ENCODE measurements at places on chromosomes 5 and 9.

GRCh38 chr5:171272996-171273970 lies 35.8 kb upstream of the TLX3 start:
- DNase-seq: no peak

DNA sequence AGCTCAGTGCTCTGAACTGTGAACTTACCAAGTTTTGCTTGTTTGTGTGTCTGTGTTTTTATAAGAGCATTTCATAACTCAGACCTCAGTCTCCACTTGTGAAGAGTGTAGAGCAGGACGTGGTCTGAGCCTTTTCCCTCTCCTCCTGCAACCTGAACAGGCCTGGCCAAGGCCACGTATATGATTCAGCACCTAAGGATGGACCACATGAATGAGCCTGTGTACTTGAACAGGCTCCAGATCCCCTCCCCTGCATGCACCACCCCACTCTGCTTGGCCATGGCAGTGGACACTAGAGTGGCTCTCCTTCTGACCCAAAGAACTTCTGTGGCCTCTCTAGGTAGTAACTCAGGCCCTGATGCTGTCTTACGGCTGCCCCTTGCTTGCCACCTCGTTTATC lies 125.9 kb upstream of the FSTL4 start:
- DNase-seq: no peak

- DNase-seq: no peak
These were observed 183.9 kb downstream of the BARX1 start for GRCh38 chr9:93771276-93771675.

- DNase-seq: no peak
These were observed 152.1 kb downstream of the PCSK1 start for GRCh38 chr5:96280946-96281393.

GRCh38 chr5:88183255-88183654 lies 85.4 kb downstream of the TMEM161B start:
- no peak for DNase-seq

GRCh38 chr5:124460642-124461041 lies 285.8 kb downstream of the ZNF608 start:
- DNase-seq: no peak

GRCh38 chr9:127049044-127049443 lies 73.4 kb downstream of the ANGPTL2 start:
- DNase-seq: no peak

GRCh38 chr5:77942578-77943239 lies 166.6 kb upstream of the TBCA start:
- DNase-seq: no peak

DNA sequence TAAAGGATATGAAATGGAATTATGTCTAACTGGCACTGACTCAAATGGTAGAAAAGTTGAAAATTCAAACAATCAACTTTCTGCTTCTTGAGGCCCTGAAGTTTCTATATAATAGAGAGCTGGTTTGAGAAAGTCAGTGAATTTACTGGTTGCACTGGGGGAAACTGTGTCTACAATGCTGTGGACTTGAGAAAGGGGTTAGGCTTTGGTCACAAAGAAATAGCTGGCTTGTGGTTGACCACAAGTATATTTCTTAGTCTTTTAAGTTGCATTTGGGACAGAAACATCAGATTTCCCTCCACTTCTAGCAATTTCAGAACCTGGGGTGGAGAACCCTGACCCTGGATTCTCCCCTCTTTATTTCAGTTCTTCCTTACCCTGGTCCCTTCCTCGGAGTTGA lies 192.6 kb upstream of the ACTBL2 start:
- no peak for DNase-seq

DNA sequence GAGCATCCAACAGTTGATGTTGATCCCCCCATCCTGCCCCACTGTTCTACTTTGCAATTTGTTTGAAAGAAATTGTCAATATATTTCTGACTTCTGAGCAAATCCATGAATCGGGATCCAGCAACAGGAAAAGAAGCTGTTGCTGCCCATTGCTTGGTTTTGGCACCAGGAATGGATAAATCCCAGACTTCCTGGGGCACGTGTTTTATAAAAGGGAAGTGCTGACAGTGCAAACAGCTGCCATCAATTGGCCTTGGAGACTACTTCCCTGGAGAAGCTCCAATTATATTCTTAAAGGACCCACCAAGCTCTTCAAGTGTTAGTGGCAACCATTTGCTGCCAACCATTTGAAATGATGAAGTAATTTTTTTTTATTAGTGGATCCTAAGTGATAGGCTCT lies 13.7 kb downstream of the STK32A start:
- DNase-seq: no peak

All from activated CD4-positive, alpha-beta T cell treated with anti-CD3 and anti-CD28 coated beads, Interleukin-2, amount 50 U/mL, for 4 hours (primary cell).